ENCODE measurements at places on chromosomes 4 and X. TPM values are rescaled to one million over a fixed set of nuclear protein-coding genes. Genes with fewer than 3 reads are reported as not detected.

Gene XK
- not detected for total RNA-seq

Gene CLTRN
- not detected for total RNA-seq

Gene AMMECR1
- 4.1 TPM for total RNA-seq

Gene GPR143
- total RNA-seq = not detected

Gene HAUS7
- total RNA-seq = 35.4 TPM

Gene TEX11
- not detected for total RNA-seq

Gene DCAF12L1
- not detected for total RNA-seq

Gene SOX3
- not detected for total RNA-seq

Gene CSAG2
- total RNA-seq = not detected

Gene NEUROG2
- total RNA-seq = not detected

Gene TRIML2
- total RNA-seq = not detected

Gene AKAP17A
- 48.6 TPM for total RNA-seq

Measured in activated naive CD4-positive, alpha-beta T cell treated with anti-CD3 and anti-CD28 coated beads, Interleukin-2, amount 50 U/mL, for 72 hours (primary cell).